ENCODE measurements at places on chromosomes 12 and 14. TPM values are rescaled to one million over a fixed set of nuclear protein-coding genes. Genes with fewer than 3 reads are reported as not detected.

DNA sequence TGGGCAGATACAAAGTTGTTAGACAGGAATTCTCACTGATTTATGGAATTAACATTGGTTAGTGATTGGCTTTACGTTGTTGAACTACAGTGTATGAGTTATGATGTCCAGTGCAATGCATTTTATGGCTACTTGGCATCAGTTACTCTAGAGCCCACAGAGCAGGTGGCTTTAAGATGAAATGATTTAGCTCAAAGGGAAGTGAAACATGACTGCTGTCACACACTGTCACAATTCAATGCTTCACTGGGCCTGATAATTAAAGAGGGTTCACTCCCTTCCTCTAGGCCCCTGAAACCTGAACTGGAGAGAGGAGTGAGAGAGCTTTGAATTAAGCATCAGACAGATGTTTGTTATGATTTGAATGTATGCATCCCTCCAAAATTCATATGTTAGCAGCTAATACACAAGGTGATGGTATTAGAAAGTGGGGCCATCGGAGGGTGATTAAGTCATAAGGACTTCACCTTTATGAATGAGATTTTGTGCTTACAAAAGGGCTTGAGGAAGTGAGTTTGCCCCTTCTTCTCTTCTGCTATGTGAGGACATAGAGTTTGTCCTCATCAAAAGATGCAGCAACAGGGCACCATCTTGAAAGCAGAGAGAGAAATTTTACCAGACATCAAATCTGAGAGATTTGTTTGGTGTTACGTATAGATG lies 175.8 kb upstream of the GRIN2B start:
- no peak for DNase-seq

GRCh38 chr14:23145794-23146350 lies 26.8 kb upstream of the CEBPE start:
- DNase-seq: no peak

GRCh38 chr12:85385406-85385805 lies 105.4 kb downstream of the ALX1 start:
- DNase-seq: no peak

GRCh38 chr14:71532790-71533189 lies 399.4 kb upstream of the RGS6 start:
- no peak for DNase-seq

GRCh38 chr12:122355706-122356105 lies 66.8 kb downstream of the CLIP1 start:
- no peak for DNase-seq

GRCh38 chr12:122437656-122438121 lies 15.2 kb upstream of the CLIP1 start:
- peak; percentile 24 for DNase-seq

DNA sequence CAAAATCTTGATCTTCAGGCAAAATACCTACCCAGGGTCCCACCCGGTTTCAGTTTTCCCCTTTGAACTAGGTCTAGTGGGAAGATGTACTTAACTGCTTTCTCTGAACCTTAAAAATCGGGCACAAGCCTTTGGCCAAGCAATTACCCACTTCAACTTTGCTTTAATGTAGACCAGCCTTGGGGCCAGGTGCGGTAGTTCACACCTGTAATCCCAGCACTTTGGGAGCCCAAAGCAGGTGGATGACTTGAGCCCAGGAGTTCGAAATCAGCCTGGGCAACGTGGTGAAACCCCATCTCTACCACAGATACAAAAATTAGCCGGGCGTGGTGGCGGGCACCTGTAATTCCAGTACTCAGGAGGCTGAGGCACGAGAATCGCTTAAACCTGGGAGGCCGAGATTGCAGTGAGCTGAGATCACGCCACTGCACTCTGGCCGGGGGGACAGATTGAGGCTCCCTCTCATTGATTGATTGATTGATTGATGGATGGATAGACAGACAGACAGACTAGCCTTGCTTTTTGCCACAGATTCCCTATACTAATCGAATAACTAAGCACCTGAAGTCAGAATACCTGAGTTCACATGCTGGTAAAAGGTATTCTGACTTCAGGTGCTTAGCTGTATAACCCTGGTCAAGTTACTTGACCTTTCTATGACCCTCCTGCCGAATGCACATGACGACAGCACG lies 1.9 kb downstream of the CLIP1 start:
- DNase-seq: no peak

DNA sequence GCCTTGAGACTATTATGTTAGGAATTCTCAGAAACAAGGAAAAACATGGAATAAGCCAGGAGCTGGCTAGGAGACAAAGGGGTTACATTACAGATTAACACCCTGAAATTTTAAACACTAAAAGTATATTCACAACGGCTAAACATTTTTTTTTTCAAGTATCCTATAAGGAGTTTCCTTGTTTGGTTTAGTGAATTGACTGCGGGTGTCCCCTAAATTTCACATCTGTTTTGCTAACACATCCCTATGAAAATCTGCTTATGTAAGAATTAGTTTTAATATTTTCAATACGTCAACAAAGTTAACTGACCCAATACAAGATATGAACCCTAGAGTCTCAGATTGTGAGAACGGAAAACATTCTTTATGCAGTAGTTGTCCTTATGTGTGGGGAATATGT lies 19.0 kb downstream of the TAOK3 start:
- DNase-seq: no peak

DNA sequence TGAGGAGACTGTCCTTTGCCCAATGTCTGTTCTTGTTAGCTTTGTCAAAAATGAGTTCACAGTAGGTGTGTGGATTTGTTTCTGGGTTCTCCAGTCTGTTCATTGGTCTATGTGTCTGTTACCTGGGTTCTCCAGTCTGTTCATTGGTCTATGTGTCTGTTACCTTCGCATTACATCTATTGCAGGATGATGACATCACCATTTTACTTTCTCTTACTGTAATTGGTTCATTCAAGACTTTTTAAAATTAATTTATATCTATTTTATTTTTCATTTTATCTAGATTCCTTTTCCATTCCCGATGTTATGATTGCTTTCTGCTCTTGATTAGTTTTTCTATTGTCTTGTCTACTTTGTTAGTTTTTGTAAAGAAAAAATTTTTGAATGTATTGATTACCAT lies 615.5 kb downstream of the SOX5 start:
- no peak for DNase-seq

GRCh38 chr12:59597385-59597781 lies 1.6 kb downstream of the SLC16A7 start:
- no peak for DNase-seq

DNA sequence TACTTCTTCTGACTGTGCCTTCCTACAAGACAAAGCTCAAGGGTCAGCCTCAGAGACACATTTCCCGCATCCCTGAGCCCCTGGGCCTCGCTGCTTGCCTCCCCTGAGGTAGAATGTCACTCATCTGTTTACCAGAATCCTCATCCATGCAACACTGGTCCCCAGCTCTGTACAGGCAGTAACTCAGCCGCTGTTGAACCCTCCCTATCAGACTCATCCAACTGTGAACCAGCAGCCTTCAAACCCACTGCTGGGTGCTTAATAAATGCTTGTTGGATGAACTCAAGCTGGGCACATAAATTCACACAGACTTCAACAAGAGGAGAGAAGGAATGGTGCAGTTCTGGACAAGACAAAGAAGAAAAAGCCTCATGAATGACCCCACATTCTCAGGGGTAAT lies 6.1 kb downstream of the NT5DC3 start:
- DNase-seq: no peak

DNA sequence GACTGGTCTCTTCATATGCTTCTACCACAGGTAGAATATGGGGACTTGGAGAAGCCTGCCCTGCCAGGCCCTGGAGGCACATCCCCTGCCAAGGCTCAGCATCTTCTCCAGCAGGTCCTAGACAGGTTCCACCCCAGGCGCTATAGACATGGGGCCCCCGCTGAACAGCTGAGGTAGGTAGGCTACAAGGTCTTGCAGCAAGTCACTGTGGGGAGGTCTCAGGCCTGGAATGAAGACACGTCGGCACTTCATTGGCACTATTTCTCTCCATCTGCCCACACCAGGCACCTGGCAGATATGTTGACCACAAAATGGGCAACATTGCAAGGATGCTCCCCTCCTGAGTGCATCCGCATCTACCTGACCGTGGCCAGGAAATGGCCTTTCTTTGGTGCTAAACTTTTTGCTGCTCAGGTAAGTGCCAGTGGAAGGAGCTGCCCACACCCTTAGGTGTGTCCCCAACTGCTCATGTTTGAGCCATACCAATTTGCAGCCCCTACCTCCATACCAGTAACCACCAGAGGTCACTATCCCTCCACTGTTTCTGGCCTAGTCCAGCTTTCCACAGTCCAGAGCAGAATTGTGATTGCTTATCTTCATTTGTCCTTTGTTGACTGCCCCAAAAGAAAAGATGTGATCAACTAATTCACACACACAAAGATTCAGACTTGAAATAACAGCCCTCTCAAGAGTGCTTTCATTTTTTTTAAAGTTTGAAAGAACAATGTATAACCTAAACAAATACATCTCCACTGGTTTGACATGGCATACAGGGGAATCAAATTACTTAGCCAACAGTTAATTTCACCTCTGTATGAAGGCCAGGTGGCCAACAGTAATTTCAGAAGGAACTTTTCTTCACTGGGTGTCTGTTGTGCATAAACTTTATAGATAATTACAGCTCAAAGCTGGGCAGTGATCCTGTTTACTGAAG lies 16.1 kb downstream of the PIGH start:
- peak; percentile 58 for DNase-seq

GRCh38 chr12:5447320-5447719 lies 15.4 kb downstream of the NTF3 start:
- DNase-seq: no peak

- DNase-seq: no peak
These were observed 6.0 kb upstream of the PCNX1 start for GRCh38 chr14:70901269-70901668.

DNA sequence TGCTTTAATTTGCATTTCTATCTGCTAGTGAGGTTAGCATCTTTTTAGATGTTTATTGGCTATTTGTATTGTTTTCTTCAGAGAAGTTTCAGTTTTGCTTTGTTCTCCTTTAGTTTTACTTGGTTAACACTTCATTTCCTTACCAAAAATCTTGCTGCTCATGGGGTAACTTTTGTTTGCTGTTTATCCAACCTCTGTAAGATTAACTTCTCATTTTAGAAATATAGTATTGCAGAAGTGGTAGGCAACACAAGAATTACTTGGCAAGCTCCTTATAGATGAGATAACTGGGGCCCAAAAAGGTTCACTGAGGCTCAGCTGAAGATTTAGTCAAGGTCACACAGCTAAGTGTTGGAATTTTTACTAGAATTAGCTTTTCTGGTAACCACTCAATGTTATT lies 40.5 kb downstream of the ALKBH1 start:
- no peak for DNase-seq

DNA sequence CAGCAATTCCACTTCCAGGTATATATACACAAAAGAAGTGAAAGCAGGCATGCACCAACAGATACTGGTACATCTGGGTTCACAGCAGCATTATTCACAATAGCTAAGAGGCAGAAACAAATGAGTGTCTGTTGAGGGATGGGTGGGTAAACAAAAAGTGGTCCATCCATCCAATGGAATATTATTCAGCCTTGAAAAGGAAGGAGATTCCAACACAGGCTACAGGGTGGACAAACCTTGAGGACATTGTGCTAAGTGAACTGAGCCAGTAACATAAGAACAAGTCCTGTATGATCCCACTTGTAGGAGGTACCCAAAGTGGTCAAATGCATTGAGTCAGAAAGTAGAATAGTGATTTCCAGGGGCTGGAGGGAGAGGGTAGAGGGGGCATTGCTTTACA lies 27.6 kb upstream of the BEGAIN start:
- DNase-seq: no peak

- no peak for DNase-seq
These were observed 21.8 kb downstream of the DHX37 start for GRCh38 chr12:124967016-124967739.

- no peak for DNase-seq
These were observed 36.4 kb upstream of the NR1H4 start for GRCh38 chr12:100437038-100437841.

GRCh38 chr12:93202688-93203087 lies 175.0 kb upstream of the NUDT4 start:
- DNase-seq: no peak

DNA sequence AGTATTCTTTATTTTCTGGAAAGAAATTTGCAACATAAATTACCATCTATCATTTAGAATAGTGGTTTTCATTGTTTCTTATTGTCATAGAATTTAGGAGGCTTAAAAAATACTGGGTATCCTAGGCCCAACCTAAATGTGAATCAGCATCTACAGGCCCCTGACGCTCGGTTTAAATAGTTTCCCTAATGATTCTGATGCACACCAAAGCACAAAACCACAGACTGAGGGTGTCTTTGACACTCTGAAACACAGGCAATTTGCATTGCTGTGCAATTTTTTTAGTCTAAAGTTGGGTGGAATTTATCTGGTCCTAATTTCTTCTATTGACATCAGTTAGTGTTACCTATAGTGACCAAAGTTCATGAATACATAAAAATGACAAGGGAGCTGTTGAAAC lies 87.6 kb upstream of the SSTR1 start:
- no peak for DNase-seq

DNA sequence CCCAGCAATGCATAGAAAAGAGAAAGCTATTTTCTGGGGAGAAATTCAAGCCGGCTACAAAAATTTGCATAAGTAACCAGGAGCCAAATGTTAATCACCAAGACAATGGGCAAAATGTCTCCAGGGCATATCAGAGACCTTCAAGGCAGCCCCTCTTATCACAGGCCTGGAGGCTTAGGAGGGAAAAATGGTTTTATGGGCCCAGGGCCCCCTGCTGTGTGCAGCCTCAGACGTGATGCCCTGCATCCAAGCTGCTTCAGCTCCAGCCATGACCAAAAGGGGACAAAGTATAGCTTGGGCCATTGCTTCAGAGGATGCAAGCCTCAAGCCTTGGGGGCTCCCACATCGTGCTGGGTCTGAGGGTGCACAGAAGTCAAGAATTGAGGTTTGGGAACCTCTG lies 15.8 kb downstream of the TMEM233 start:
- no peak for DNase-seq

- DNase-seq: no peak
These were observed 91.8 kb downstream of the EML1 start for GRCh38 chr14:99884834-99885648.

The PSMB5 gene
- 54.4 TPM for total RNA-seq

The NFATC4 gene
- 11.9 TPM for total RNA-seq

The IGFBP6 gene
- 10.0 TPM for total RNA-seq

The TAMALIN gene
- total RNA-seq: 13.8 TPM

The RASSF9 gene
- 0.49 TPM for total RNA-seq

The PTCSC3 gene
- not detected for total RNA-seq

The GRIP1 gene
- 12.8 TPM for total RNA-seq

The MGAT4C gene
- 0.35 TPM for total RNA-seq

The FSCB gene
- total RNA-seq: not detected

The SRRM4 gene
- not detected for total RNA-seq

The IFI27 gene
- total RNA-seq: 710 TPM

The PTGDR gene
- 23.7 TPM for total RNA-seq

The GALNT8 gene
- 18.9 TPM for total RNA-seq

The MYH6 gene
- not detected for total RNA-seq

All from mucosa of descending colon (tissue), 3 donors.